ENCODE measurements at places on chromosomes 12 and 14. TPM values are rescaled to one million over a fixed set of nuclear protein-coding genes. Genes with fewer than 3 reads are reported as not detected.

DNA sequence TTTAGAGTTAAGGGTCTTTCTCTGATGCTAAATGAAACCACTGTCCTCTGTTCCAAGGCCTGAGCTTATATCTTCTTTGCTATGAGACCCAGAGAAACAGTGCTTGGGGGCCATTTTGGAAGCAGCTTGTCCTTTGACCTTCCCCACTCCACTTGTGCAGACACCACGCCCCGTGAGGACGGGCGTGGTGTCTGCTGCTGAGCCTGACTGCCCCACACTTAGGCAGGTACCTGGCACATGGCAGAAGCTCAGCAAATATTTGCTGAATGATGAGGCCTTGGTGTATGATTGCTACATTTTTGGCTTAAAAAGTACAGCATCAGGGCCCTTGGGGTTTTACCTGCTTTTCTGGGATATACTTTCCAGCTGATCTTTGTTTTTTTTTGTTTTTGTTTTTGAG, 69.9 kb downstream of the RASSF3 start:
- DNase-seq, result no peak

DNA sequence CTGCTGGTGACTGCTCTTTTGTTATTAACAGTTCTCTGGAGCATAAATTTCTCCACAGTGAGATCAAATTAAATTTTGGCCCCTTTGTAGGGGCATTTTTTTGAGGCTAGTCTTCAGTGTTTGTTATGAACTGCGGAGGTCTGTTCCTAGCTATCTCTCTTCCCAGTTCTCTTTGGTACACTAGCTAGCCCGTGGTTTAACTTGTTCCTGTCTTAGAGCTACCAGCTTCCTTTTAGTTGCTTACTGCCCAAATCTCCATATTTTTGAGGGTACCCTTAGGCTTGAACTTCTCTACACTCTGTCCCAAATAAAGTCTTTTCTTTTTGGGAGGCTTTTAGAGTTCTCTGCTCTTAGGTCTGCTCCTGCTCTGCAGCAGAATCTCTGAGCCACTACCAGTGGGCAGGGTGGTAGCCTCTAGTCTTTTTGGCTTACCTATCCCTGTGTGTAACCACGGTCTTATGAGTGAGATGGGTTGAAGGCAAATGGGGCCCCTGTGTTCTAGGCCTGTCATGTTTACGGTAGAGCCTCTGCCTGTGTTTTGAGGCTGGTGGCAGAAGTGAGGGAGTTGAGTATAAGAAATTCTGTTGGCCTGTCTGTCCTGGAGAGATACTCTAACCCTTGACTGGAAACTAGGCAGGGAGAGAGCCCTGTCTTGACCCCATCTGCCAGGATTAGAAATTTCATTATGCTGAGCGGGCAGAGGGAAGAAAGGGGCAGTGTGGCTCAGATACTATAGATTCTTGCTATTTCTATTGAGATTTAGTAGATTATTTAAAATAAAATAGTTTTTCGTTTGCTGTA, 21.0 kb downstream of the CNOT2 start:
- DNase-seq, result no peak

KRT3 gene
- polyA plus RNA-seq, result not detected

ETFBKMT gene
- polyA plus RNA-seq, result 2.8 TPM
